Choroid plexus epithelial cell (primary cell): ENCODE measurements at places on chromosomes 5 and 9.

- DNase-seq = peak; percentile 90
Observed at GRCh38 chr9:13939134-13939533, 374.8 kb downstream of the NFIB start.

- peak; percentile 83 for DNase-seq
Observed at GRCh38 chr5:54844905-54845566, 140.4 kb downstream of the ESM1 start.

- peak; percentile 72 for DNase-seq
Observed at GRCh38 chr9:72577212-72577753, 55.9 kb downstream of the TMC1 start.

- DNase-seq = no peak
Observed at GRCh38 chr5:146921225-146921624, 42.7 kb upstream of the PPP2R2B start.

- DNase-seq = no peak
Observed at GRCh38 chr9:27675354-27675753, 102.1 kb upstream of the C9orf72 start.

GRCh38 chr5:127839496-127840197 lies 136.5 kb downstream of the CCDC192 start:
- peak; percentile 56 for DNase-seq

DNA sequence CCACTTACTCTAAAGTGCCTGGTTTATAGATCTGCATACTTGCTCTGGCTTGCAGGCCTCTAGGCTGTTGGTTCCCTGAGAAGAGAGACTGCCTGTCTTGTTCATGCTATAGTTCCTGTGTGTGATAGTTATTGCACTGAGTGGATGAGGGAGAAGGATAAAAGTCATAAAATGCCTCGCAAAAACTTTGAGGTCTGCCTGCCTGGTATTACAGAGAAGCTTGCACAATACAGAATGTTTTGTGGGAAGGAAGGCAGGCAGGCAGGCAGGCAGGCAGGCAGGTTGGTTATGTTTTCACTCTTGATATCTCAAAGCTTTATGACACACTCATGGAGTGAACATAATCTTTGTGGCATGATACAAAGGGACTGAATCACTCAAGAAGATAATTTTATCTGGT lies 287.1 kb downstream of the SLIT3 start:
- no peak for DNase-seq

DNA sequence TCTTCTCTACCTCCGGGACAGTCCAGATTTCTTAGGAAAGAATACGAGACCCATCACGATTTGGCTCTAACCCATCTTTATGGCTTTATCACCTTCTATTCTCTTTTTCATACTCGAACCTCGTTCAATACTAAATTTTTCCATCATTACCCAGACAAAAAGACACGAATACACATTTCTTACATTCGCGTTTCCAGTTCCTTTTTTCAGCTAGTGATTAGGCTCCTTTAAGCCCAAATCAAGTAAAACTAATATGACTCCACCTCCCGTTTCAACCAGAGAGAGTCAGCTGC lies 506 bp downstream of the ZBTB6 start:
- no peak for DNase-seq

- DNase-seq = no peak
Observed at GRCh38 chr9:77969083-77969482, 62.5 kb downstream of the GNAQ start.

DNA sequence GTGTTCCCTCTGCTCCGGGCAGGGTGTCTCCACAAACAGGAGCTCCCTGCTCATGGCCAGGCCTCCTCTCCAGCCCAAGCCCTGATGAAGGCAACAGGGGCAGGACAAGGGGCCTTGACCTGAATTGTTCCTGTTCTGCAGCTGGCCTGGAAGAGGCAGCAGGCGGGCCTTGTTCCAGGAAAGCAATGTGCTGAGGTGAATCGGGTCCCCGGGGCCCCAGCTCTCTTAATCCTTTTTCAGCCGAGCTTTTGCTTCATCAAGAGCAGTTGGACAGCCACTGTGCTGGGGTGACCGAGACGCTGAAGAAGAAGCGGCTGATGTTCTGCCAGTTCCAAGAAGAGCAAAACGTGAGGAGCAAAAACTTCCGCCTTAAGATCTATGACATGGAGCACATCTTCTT lies 41.4 kb downstream of the CCDC180 start:
- no peak for DNase-seq

- DNase-seq = no peak
Observed at GRCh38 chr5:52869391-52869790, 81.7 kb downstream of the ITGA1 start.

DNA sequence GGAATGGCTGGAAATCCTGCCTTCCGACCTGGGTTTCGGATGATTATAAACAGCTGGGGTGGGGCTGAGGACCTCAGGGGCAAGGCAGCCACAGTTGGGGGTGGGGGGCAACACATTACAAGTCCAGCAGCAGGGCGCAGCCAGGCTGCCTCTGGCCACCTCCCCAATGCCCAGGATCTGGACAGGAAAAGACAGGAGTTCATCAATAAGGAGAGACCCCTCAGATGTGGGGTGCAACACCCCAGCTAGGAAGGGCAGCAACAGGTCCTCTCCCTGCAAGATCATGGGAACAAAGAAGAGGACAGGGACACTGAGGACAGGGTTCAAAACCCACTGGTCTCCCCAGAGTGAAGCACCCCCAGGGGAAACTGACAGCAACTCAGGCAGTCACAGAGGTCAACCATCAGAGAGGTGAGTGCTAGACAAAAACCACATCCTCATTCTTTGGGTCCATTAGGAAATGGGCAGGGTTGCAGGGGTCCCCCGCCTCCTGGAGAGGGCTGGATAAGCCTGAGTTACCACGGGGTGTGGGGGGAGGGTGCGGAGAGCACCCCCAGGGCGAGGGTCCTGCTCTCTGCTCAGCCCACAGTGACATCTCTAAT lies 33.5 kb downstream of the SEMA4D start:
- no peak for DNase-seq
